Breast epithelium (tissue), 4 donors: ENCODE measurements at places on chromosomes 7 and 10.

GRCh38 chr10:71509444-71509843 is 112.7 kb downstream of the CDH23 start:
- H3K27me3 ChIP-seq: no peaks in the 10 kb centered on the region
- DNase-seq: no peak
- H3K27ac ChIP-seq: no peak overlapping the region
- no peak overlapping the region for H3K4me3 ChIP-seq
- no peaks in the 10 kb centered on the region for H3K4me1 ChIP-seq

GRCh38 chr10:63670291-63670898 is 149.2 kb downstream of the REEP3 start:
- H3K27ac ChIP-seq: peak overlapping the region; percentile 67
- no peaks in the 10 kb centered on the region for H3K27me3 ChIP-seq
- no peak overlapping the region for H3K4me3 ChIP-seq
- peaks cover 8% of the 10 kb centered on the region for H3K4me1 ChIP-seq
- H3K36me3 ChIP-seq: no peaks in the 10 kb centered on the region

GRCh38 chr7:27642271-27642670 is 20.4 kb downstream of the HIBADH start:
- H3K4me3 ChIP-seq: no peak overlapping the region
- no peak overlapping the region for H3K27ac ChIP-seq
- no peaks in the 10 kb centered on the region for H3K36me3 ChIP-seq
- DNase-seq: no peak
- no peaks in the 10 kb centered on the region for H3K4me1 ChIP-seq

DNA sequence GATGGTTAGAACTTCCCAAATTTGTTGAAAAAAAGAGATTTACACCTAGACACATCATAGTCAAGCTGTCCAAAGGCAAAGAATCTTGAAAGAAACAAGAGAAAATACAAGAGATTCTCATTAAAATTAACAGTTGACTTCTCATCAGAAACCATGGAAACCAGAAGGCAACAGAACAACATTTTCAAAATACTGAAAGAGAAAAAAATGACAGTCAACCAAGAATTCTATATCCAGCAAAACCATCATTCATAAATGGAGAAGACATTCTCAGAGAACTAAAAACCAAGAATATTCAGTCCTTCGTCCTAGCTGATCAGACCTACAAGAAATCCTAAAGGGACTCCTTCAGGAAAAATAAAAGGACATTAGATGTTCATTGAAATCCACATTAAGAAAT is 90.6 kb downstream of the ARHGAP22 start:
- no peaks in the 10 kb centered on the region for H3K4me1 ChIP-seq
- no peak overlapping the region for H3K4me3 ChIP-seq
- H3K27me3 ChIP-seq: no peaks in the 10 kb centered on the region
- no peak for DNase-seq
- H3K27ac ChIP-seq: no peak overlapping the region
- H3K36me3 ChIP-seq: no peaks in the 10 kb centered on the region
